ENCODE measurements at places on chromosomes 6 and 20.
A peak's percentile ranks its signal among the peaks of the same experiment; 100 is the strongest.

GRCh38 chr6:113920663-113921267 lies 50.2 kb downstream of the HDAC2 start:
- no peak for DNase-seq

DNA sequence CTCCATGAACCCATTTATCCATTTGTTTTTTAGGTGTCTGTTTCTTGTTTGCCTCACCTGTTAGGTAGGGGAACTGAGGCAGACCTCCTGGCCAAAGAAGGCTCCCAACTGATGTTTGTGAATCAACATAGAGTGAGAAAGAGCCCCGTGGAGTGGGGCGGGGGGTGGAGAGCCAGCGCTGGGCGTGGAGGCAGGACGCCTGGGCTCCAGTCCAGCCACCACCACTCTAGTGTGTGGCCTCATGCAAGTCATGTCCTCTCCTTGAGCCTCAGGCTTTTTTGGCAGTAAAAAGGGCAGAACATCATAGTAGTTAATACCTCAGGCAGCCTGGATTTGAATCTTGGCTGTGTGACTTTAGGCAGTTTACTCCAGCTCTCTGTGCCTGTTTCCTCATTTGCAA lies 42.2 kb upstream of the SCRT2 start:
- no peak for DNase-seq

- DNase-seq = peak; percentile 46
Observed at GRCh38 chr6:41182069-41183034, 18.6 kb downstream of the TREML2 start.

DNA sequence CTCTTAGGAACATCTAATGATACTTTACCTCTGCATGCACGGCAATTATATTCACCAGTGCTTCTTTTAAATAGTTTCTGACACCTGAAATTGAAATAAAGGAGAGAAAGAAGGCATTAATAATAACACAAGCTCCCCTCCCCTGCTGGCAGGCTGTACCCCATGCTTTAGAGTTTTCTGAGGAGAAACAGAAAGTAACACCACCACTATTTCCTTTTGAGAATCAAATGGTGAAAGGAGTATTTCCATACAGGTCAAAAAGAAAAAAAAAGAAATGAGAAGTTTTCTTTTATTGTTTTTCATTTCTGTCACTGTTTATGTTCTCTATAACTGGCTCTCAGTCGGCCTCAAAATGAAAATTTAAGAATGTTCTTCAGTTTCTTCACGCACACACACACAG lies 108.1 kb downstream of the IRF4 start:
- DNase-seq = no peak

DNA sequence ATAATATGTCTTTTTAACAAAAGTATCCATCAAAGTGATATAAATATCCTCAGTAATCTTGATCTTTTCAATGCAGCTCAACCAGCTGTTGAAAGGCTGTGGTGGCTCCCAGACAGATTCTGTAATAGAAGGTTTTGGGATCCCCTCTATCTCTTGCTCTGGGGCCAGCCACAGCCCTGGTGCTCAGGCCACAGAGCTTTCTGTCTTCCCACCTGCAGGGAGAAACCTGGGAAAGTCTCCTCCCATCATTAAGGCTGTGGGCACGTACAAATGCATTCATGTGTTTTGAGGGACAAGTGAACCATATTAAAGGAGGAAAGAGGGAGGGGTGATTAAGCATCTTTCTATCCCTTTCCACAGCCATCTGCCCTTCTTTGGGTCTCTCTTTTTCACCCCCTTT lies 183.1 kb downstream of the PRDM13 start:
- DNase-seq = no peak

- no peak for DNase-seq
Observed at GRCh38 chr6:13398069-13398381, 69.7 kb upstream of the TBC1D7 start.

DNA sequence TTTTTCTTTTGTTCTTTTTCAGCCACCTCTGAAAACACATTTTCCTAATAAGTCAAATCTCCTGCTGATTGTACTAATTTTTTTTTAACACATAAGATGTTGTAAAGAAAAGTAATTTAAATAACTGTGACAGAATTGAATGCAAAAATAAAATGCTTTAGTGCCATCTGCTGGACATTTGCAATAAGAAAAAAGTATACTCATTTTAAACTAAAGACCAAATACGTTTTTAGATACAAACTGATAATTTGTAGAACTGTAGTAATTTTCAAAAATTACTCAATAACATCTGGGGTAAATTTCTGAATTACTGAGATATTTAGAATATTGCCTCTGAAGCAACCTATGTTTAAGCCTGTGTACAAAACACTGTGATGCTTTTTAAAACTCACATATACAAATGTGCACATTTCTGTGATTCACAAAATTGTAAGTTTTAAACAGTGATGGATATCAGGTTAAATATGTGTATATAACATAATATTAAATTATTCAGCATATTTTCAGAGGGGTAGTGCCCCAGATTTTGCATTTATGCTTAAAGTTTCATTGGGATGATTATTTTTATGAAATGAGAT lies 198.7 kb downstream of the RIMS1 start:
- no peak for DNase-seq

Measured in mucosa of gallbladder (tissue), 1 donor.